Fibroblast of skin of right quadriceps (primary cell): ENCODE measurements at places on chromosomes 12 and 14.

- no peak for DNase-seq
These were observed 203.8 kb downstream of the RBM19 start for GRCh38 chr12:113762155-113762881.

DNA sequence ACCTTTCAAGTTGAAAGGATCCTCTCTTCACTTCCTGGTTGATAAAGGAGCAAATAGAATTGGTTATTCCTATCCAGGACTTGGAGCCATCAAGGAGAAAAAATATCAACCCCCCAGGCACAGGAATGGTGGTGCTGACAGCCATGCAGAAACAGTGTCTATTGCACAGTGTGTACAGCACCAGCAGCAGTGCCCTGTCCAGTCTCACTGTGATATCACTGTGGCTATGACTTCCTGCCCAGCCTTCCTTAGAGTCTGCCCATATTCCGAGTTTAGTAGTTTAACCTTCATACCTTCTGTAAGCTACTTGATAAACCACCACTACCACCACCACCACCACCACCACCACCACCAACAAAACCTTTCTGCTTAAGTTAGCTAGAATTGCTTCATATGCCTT, 45.1 kb upstream of the FERMT2 start:
- DNase-seq: no peak

DNA sequence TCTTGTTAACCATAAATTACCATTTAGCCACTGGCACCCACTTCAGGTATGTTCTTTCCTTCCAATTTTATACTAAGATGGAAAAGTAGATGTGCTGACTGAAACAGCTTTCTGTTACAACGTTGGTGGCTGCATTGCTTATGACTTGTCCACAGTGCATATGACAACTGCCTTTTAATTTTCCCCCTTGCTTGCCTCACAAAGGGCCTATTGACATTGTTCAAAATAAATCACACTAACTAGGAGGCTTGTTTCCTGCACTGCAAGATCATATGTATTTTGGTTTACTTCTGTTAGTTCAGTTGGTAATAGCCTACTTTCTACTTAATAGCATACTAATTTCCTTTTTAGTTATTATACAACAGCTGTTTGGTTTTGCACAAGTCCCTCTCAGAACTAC, 55.4 kb downstream of the SCAF11 start:
- DNase-seq: no peak

- no peak for DNase-seq
These were observed 104.9 kb downstream of the GPR135 start for GRCh38 chr14:59360233-59360632.

- DNase-seq: no peak
These were observed 224.3 kb downstream of the SLC41A2 start for GRCh38 chr12:104733717-104734175.

DNA sequence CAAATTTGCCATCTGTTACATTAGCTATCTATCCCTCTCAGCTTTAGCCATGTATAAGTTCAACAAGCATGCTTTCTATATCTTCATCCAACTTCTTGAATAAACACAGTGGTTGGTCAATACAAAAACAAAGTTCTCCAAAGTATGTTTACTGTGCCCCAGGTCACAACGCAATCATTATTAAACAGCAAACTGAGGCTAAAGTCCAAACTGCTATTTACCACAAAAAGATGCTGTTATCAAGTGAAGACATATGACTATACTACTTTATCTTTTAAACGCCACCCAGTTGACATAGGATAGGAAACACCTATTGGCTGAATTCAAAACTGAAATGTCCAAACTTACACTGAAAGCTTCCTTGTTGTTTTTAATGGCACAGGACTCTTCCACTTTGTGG, 11.7 kb downstream of the ZCCHC8 start:
- DNase-seq: no peak

- DNase-seq: peak; percentile 32
These were observed 50.7 kb downstream of the BCAT1 start for GRCh38 chr12:24898185-24898584.

- DNase-seq: no peak
These were observed 1.1 kb upstream of the RHOF start for GRCh38 chr12:121794534-121795033.

DNA sequence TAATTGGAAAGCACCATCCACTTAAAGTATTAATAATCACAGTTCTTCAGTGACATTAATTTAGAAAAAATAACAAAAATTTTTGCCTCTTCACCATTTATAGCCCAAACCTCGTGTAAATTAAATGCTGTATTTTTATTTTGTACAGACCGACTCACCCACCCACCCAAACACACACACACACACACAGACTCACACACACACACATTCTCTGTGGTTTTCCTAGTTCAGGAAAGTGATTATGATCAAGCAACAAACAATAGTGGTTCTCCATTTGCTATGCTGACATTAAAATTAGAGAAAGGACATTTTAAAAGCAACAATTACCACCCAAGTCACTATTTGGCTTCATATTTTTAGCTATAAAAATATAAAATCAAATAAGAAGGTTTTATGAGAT, 112.5 kb upstream of the FLRT2 start:
- DNase-seq: no peak

GRCh38 chr12:52608161-52608560, 6.9 kb upstream of the KRT72 start:
- DNase-seq: no peak

GRCh38 chr12:110247340-110248095, 33.5 kb upstream of the ATP2A2 start:
- DNase-seq: no peak

DNA sequence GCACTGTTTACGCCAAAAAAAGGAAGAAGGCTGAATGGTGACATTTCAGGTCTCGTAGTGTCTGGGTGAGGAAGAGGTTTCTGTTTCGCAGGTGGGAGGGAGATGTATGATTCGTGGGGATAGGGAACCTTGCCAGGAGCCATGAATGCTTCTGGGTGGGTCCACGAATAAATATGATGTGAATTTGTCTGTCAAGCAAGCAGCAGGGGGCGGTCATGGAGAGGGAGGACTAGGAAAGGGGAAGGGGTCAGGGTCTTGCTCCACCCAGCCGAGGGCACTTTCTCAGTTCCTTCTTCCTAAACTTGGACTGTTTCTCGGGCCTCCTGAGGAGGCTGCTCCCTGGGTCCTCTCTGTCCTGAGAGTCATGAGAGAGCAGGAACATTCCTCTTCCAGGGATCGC, 72.5 kb downstream of the LGMN start:
- DNase-seq: no peak

GRCh38 chr12:42846782-42847181, 257.2 kb upstream of the PRICKLE1 start:
- DNase-seq: no peak

DNA sequence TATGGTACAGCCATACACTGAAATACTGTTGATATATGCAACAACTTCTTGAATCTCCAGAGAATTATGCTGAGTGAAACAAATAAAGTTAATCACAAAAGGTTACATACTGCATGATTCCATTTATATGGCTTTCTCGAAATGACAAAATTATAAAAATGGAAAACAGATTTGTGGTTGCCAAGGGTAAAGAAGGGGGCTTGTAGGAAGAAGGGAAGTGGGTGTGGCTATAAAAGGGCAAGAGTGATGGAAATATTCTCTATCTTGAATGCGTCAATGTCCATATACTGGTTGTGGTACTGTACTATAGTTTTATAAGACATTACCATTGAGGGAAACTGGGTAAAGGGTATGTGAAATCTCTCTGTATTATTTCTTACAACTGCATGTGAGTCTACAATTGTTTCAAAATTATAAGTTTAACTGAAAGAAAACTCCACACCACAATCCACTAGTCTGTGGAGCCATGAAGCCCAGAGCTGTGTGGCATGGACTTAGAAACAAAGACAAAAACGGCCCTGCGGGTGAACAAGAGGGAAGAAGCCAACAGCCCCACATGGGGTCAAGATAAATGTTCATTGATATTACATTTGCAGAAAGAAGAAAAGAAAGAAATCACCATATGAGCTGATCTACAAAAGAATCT, 18.3 kb upstream of the TSPAN11 start:
- no peak for DNase-seq

- no peak for DNase-seq
These were observed at the start of gene SLC2A14 for GRCh38 chr12:7872566-7873319. TSS of gene SLC2A14 (minus strand) at chr12:7872915. CDS start at chr12:7869880, 3,035 bp downstream.

DNA sequence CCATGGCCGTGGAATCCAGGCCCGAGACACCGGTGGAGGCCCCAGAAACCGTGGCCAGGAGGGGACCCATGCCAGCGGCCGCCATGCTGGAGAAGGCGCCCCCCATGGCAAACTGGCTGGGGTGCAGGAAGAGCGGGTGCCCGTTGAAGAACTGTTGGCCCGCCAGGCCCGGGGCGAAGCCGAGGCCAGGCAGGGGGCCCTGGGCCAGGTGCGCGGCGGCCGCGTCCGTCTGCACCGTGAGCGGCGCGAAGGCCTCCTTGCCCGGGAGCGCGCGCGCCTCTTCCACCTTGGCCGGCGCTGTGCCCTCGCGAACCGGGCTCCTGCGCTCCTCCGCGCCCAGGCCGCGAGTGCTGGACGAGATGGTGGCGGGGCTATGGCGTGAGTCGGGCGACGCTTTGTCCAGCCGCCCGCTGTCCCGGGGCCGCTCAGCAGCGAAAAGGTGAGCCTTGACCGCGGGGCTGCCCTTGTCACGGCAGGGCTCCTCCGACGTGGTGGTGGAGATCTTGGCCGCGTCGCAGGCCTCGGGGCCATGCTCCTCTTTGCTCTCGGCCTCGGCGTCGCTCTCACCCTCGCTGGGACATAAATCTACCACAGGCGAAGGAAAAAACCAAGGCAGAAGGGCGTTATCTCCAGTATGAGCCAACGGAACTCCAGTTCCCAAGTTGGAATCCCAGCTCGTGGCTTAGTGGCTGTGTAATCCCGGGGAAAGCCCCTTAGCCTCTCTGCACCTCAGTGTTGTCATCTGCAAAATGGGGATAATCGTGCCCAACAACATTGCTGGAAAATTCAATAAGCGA, 9.5 kb downstream of the TBX3 start:
- no peak for DNase-seq

- DNase-seq: peak; percentile 50
These were observed 6.8 kb upstream of the PSMA6 start for GRCh38 chr14:35285168-35286002.

- DNase-seq: peak; percentile 53
These were observed 204.6 kb upstream of the PLXNC1 start for GRCh38 chr12:93943780-93944179.

- peak; percentile 69 for DNase-seq
These were observed 85.7 kb downstream of the SAMD4A start for GRCh38 chr14:54652605-54653052.

DNA sequence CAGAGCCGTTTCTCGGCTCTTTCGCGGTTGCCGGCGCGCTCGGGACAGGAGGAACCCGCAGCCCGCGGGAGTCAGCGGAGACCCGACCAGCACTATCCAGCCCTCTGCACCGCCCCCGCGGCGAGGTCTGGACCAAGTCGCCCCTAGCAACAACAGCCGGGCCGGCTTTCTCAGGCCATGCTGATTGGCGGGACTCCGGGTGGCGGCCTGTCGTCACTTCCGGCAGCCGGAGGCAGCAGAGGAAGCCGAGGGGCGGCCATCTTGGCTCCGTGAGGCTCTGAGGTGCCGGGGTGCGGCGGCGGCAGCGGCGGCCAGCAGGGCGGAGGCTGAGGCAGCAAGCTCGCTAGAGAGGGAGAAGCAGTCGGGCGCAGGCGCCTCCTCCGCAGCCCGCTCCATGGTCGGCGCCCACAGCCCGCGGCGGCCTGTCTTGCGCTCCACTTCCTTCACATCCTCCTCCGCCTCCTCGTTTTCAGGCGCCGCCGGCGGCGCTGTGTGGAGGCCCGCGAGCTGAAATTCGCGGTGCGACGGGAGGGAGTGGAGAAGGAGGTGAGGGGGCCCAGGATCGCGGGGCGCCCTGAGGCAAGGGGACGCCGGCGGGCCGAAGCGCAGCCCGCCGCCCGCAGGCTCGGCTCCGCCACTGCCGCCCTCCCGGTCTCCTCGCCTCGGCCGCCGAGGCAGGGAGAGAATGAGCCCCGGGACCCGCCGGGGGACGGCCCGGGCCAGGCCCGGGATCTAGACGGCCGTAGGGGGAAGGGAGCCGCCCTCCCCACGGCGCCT, at the start of gene MARK3:
TSS of gene MARK3 (plus strand) at position 264 of the 777 bp plus-strand sequence. CDS start 615 bp downstream, outside the sequence.
- DNase-seq: peak; percentile 96

GRCh38 chr14:70822530-70823185, 13.3 kb upstream of the MAP3K9 start:
- DNase-seq: peak; percentile 19

DNA sequence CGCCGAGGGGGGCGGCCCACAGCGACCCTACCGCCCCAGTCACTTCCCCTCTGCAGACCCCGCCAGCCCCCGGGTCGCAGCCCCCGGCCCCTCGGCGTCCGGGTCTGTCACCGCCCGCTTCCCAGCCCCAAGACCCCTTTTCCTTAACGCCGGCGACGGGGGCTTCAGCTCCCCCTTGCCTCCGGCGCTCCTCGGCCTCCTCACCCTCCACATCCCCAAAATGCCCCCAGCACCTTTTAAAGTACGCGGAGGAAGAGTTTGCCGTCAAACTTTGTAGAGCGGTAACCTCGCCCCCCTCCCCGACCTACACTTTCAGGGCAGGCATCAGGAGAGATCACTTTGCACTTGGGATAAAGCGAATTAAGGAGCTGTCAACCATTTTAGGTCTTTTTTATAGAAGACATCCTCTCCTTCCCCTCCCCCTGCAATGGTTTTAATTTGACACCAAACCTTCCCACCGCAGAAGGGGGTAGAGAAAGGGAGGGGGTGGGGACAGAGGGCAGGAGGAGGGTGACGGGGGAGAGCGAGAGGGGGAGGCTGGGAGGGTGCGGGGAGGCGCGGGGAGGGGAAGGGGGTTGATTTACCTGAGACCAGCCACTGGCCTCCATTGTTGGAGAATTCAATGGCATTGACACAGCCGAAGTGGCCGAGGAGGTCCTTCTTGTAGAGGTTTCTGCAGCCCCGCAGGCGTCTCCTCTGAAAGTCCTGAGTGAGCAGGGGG, 578 bp downstream of the DCAF5 start:
- peak; percentile 57 for DNase-seq
